ENCODE measurements at places on chromosomes 4 and X. TPM values are rescaled to one million over a fixed set of nuclear protein-coding genes. Genes with fewer than 3 reads are reported as not detected.

GRCh38 chr4:55346851-55347255 is 811 bp downstream of the SRD5A3 start:
- DNase-seq, result no peak

GRCh38 chr4:88645994-88646393 is 51.6 kb downstream of the NAP1L5 start:
- DNase-seq, result no peak

DNA sequence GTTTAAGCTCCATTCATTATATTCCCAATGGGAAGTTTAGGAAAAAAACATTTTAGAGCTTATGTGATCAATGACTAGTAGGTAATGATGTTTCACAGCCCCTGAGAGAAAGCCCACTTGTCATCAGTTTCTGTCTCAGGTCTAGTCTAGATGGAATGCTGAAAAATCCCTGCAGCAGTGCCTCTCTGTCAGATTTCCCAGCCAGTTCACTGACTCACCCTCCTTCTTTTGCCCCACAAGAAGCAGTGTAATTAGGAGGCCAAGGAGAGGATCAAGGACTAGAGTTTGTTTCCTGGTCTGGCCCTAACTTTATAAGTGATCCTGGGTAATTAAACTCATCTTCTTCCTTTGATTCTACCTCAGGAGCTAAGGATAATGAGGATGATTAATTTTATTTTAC is 118.7 kb upstream of the ANXA3 start:
- no peak for DNase-seq

GRCh38 chr4:148850257-148850995 is 408.2 kb upstream of the NR3C2 start:
- no peak for DNase-seq

GRCh38 chrX:119685225-119686066 is 7.5 kb downstream of the SEPTIN6 start:
- no peak for DNase-seq

DNA sequence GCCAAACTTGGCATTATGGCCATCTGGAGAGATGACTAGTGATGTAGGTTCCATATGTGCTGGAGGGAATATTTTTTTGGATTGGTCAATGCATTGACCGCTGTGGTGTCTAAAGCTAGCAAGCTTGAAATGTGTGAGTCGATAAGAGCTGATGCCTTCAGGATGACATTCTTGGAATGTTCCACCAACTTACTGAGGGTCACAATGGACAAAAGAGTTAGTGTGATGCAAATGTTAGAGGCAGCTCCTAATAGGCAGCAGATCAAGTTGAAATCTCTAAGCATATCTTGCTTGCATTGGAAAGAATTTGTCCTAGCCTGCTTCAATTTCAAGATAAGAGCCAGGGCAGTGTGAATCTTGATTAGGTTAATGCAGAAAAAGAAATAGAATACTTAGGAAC is 210.4 kb upstream of the AFF2 start:
- DNase-seq, result no peak

DNA sequence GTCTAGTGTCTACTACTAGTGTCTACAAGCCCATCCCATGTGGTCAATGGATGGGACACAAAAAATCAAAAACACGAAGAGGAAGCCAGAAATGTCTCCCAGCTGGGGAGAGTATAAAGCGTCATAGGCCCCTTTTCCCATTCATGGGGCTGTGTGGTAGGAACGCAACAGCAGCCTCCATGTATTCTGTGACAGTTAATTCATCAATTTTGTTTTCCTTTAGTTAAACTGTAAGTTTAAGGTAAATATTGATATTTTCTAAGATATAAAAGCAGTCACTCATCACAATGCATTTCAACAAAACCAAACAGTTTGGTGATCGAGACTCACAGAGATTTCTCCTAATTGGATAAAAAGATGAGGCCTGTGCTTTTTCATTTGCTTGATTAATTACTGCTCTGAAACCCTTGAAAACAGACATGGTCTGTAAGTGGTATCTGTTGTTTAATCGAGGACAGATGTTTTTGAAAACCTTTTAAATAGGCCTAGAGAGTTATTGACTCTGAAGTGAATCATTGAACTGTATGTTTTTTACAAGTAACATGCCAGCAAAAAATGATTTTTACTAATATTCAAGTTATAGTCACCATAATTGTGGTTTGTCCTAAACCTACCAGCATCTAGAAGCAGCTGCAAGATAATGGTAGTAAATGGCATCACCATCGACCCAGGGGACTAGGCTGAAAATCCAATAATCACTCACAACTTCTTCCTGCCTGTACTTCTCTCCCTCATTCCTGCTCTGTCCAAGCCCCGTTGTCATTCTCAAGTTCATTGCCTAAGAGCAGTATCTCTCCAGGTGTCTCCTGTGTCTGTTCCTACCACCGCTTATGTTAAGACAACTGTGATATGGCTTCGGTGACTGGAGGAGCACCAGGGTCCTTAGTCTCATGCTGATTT is 87.7 kb upstream of the SHISA3 start:
- DNase-seq, result no peak

- no peak for DNase-seq
Measured at GRCh38 chr4:65535113-65535512, 135.2 kb downstream of the EPHA5 start.

- no peak for DNase-seq
Measured at GRCh38 chrX:134194915-134195314, 42.1 kb upstream of the CCDC160 start.

GRCh38 chrX:71846429-71846828 is 64.2 kb upstream of the NHSL2 start:
- no peak for DNase-seq

GRCh38 chrX:68732906-68733493 is 85.5 kb downstream of the STARD8 start:
- DNase-seq, result peak; percentile 58

GRCh38 chr4:90127706-90128345 is 632 bp downstream of the CCSER1 start:
- DNase-seq, result no peak

DNA sequence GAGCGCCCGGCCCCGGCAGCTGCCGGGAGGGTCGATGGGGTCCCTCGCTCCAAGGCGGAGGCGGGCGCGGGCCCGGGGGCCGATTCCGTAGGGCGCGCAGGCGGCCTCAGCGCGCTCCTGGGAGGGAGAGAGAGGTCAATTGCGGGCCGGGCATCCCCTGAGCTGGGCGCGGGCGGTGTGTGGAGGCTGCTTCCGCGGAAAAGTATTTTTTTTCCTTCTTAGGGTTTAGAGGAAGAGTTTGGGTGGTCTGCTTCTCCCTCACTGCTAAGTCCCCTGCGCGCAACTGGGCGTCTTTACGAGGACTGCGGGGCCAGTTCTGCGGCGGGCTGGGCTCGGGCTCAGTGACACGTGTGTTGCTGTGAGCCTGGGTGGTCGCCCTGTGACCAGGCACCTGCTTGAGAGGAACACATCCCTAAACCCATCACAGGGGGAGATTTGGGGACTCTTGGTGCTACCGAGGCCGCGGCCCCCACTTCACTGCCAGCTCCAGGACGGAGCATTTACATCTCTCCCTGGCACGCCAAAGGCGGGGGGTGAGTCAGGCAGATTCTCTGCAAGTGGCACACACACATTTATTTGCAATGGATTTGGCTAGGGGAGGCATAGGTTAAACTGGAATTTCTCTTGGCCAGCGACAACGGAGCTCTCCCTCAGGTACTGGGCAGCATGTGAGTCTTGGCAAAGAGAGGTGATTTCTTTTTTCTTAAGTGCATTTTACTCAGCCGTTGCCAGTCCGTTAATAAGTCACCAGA is 151.2 kb upstream of the SLC4A4 start:
- no peak for DNase-seq

DNA sequence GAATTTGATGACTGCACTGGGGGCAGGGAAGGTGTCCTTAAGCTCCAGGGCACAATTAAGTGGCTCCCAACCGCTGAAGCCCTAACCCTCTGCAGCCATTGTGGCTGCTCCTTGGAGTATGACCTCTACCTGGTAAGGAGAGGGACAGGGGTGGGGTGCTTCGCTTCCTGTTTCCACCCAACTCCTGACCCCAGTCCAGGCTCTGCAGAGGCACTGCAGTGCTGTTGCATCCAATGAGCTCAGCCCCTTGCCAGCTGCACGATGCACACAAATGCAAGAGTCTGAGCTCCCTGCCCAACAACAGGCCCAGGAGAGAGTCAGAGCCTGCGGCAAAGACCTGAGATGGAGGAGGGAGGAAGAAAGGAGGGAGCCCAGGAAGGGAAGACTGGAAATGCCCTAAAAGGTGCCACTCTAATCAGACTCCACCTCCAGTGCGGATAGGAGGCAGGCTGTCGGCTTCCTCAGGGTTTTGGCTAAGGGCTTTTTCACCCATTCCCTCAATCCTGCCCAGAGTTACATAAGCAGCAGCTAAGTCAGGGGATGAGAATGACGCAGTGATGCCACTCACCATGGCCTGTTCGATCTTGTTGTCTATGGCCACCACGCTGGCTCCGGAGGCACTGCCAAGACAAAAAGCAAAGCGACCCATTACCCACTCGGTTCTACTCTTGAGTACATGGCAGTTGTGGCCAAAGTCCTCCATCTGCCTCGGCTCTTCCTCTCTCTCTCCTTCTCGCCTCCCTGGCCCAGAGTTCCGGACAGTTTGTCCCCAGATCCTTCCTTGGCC is 60.1 kb downstream of the TSC22D3 start:
- no peak for DNase-seq

DNA sequence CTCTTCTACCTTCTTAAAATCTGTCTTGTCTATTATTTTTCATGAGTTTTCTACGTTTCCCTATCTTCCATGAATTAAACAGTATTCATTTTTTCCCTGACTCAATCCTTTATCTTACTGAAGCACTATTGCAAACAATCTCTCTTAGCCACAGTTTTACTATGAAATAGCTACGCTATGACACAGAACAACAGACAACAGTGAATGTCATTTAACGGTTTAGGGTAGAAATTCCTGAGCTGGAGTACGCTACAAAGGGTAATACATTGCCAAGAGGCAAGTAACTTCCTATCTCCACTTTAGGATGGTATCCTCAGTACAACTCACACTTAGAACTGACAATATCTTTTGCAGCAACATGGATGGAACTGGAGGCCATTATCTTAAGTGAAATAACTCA is 552.6 kb downstream of the INPP4B start:
- DNase-seq, result no peak

- no peak for DNase-seq
Measured at GRCh38 chr4:151569650-151570049, 160.7 kb downstream of the FHIP1A start.

- DNase-seq, result no peak
Measured at GRCh38 chr4:94534401-94535312, 82.9 kb downstream of the PDLIM5 start.

DNA sequence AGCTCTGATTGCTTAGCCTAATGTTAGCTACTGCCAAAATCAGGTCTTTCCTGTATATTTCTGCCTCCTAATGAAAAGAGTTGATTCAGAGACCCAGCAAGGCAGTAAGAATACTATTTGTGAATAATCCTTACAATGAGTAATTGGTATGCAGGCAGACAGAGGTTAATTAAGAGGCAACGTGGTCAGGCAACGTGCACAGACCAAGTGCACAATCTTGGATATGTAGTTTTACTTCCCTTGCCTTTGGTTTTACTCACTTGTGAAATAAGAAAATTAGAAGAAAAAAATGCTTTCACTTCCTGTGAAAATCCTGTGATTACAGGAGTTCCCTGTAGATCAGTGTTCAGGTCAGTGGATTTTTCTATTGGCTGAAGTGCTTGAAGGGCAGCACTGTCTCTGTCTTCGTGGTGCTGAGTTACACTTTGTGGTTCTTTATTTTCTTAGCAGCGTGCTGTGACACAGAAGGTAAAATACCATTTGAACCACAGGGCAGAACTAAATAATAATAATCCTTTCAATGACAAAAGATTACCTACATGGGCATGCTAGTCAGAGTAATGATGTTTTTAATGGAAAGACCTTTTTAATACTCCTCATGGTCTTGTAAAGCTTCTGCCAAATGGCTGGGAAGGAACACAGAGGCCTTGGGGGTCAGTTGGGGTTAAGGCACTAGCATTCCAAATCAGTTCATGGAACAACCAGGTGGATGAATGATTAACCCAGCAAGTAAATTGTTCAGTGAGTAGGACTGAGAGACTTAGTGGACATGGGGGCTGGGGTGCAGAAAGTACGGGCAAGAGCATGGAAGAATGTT is 430.9 kb downstream of the MAPK10 start:
- no peak for DNase-seq

DNA sequence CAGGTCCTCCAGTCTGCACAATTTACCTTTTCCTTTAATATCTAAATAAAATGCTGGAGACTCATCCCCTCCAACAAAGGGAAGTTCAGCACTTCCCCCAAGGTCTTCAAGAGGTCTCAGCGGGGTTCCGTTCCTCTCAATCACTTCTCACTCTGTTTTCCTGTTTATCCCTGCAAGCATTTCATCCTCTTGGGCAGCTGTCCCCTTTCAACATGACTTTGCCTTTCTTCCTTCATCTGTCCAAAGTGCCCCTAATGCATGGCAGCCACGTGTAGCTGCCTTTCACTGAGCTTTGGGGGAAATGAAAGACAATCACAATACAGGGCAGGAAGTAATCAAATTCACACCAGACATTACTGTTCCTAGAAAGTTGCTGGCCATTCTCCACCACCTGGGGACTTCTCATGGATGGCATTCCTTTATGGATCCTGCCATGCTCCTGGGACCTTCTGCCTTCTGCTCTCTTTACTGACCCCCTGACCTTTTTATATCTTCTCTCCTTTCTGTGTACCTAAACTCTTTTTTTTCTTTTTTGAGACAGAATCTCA is 79.7 kb upstream of the USP9X start:
- DNase-seq, result no peak

GRCh38 chrX:110588164-110588563 is 207.5 kb downstream of the CHRDL1 start:
- DNase-seq, result no peak

DNA sequence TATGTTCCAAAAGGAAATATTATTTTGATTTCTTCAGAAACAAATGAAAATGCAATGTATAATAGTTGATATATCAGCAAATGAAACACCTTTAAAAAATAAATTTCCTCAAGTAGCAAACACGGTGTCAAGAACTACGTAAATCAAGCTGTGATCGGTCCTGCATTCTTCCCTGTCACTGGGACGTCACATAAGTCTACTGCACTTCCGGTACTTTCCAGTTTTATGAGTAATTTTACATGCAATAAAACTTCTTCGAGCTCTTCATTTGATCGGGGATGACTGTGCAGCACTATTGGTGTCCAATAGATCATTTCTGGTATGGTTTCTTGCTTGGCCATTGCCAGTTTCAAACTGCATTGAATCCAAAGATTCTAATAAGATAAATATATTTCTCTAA is 114.0 kb upstream of the VEGFC start:
- DNase-seq, result no peak

GRCh38 chr4:118397623-118397979 is 44.8 kb upstream of the PRSS12 start:
- DNase-seq, result no peak

Gene DAPP1
- not detected for total RNA-seq

Gene SSX7
- not detected for total RNA-seq

Gene UGT8
- 6.3 TPM for total RNA-seq

Gene KLKB1
- total RNA-seq, result 0.49 TPM

Gene ARHGAP36
- total RNA-seq, result 1.8 TPM

Gene KCTD8
- not detected for total RNA-seq

Gene ADH7
- total RNA-seq, result not detected

Gene FGFR3
- 48.1 TPM for total RNA-seq

Gene SERPINA7
- not detected for total RNA-seq

Gene ATP1B4
- not detected for total RNA-seq

Gene UFSP2
- 26.5 TPM for total RNA-seq
